Sigmoid colon (tissue), 7 donors: ENCODE measurements at places on chromosomes 11 and 22. TPM values are rescaled to one million over a fixed set of nuclear protein-coding genes. Genes with fewer than 3 reads are reported as not detected.

Gene OVCH2
- polyA plus RNA-seq = not detected

Gene OR5A1
- polyA plus RNA-seq = not detected

Gene SEC14L6
- not detected for polyA plus RNA-seq

Gene PNPLA5
- polyA plus RNA-seq = not detected

Gene PGA5
- polyA plus RNA-seq = 1.8 TPM

Gene PRG2
- not detected for polyA plus RNA-seq

Gene TMPRSS6
- polyA plus RNA-seq = not detected

Gene MYRF
- 6.4 TPM for polyA plus RNA-seq

Gene RIN1
- 3.2 TPM for polyA plus RNA-seq

Gene FREY1
- not detected for polyA plus RNA-seq

Gene SLC22A9
- not detected for polyA plus RNA-seq

Gene SYT12
- 1.1 TPM for polyA plus RNA-seq
